Sciatic nerve (tissue), 2 donors: ENCODE measurements at places on chromosomes 11 and 22.

DNA sequence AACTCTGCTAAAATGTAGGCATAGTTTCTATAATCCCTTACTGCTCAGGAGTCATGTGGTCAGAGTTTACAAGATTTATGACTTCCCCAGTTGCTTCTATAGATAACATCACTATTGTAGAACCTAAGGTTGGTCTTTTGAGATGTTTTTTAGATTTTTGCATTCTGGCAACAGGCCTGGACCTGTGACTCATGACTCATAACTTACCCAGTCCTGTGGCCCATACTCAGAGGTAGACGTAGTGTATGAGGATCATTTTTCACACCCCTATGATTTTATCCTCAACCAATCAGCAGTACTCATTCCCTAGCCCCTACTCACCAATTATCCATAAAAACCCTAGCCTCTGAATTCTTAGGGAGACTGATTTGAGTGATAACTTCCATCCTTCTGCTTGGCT is 384.4 kb upstream of the DDI1 start:
- DNase-seq: no peak

GRCh38 chr11:62245271-62245753 is 3.3 kb downstream of the SCGB1D2 start:
- DNase-seq: no peak

- DNase-seq: no peak
Observed at GRCh38 chr11:132620423-132620822, 911.9 kb downstream of the OPCML start.

- no peak for DNase-seq
Observed at GRCh38 chr11:13786688-13787087, 118.2 kb downstream of the FAR1 start.

DNA sequence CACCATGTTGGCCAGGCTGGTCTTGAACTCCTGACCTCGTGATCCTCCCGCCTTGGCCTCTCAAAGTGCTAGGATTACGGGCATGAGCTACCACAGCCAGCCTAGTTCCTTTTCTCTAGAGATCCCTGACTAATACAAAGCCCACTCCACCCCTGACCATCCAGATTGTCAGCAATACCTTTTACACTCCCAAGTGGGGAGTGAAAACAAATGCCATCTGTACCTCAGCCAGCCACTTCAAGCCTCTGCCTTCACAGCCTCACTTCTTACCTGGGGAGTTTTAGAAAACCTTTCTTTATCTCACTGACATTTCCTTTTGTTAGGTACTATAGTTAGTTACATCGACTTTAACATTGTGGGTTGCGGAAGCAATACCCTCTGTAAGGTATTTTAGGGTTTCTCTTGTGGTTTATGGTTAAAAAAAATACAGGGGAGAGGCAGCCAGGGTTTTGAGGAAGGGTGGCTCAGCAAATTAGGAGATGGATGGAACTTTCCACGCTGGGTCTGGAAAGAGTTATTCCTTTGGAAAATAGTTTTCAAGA is 8.9 kb downstream of the TOM1 start:
- DNase-seq: no peak
